ENCODE measurements at places on chromosomes 5 and 9.

- no peaks in the 10 kb centered on the region for H3K27me3 ChIP-seq
- peak overlapping the region; percentile 86 for H3K27ac ChIP-seq
- peaks cover 35% of the 10 kb centered on the region for H3K4me1 ChIP-seq
- no peak for DNase-seq
- H3K4me3 ChIP-seq, result peak overlapping the region; percentile 58
These were observed 9.1 kb upstream of the RFK start for GRCh38 chr9:76403352-76403751.

GRCh38 chr5:75275756-75276155, 39.1 kb upstream of the ANKRD31 start:
- H3K4me3 ChIP-seq, result no peak overlapping the region
- H3K27ac ChIP-seq, result no peak overlapping the region
- no peaks in the 10 kb centered on the region for H3K4me1 ChIP-seq
- DNase-seq, result no peak

GRCh38 chr5:96432216-96433065, 607 bp downstream of the PCSK1 start:
- H3K36me3 ChIP-seq, result no peaks in the 10 kb centered on the region
- H3K27me3 ChIP-seq, result peaks cover 70% of the 10 kb centered on the region
- peaks cover 23% of the 10 kb centered on the region for H3K4me1 ChIP-seq
- no peak overlapping the region for H3K27ac ChIP-seq

DNA sequence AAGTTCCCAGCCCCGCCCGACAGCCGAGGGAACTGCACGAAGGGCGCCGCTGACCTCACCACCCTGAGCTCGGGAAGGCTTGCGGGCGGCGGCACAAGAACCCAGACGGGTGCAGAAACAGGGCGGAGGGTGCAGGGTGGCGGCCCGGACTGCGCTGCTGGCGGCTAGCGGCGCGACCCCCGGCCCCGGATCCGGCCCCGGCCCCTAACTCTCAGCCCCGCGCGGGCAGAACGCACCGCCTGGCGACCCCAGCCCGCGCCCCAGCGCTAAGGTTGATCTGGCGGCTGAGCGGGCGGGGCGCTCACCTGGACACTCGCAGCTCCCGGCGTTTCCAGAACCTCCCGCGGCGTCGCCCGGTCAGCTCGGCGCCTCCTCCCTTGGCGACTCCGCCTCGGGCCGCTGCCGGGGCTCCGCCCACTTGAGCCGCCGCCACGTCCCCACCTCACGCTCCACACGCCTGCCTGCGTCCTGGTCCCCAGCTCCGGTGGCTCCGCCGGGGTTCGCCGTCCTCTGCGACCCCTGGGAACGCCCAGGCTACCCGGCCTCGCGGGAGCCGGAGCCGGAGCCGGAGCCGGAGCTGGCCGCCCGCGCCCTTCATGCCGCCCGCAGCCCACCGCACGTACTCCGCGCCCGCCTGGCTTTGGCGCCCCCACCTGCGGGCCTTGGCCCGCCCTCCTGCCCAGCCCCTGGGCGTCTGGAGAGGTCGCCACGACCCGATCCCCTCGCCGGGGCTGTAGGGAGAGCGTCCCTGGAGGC, at the start of gene P4HA2:
Gene P4HA2, minus strand, starts transcription at position 369 of the 756 bp plus-strand sequence. CDS start 9,227 bp downstream, outside the sequence.
- peaks cover 12% of the 10 kb centered on the region for H3K4me1 ChIP-seq
- no peak within 1 kb of the TSS for H3K27ac ChIP-seq
- peak; percentile 66 for DNase-seq
- H3K36me3 ChIP-seq, result no peaks in the 10 kb centered on the region
- H3K27me3 ChIP-seq, result peaks cover 49% of the 10 kb centered on the region
- H3K4me3 ChIP-seq, result peak within 1 kb of the TSS; percentile 49

GRCh38 chr5:115542086-115542485, 2.5 kb downstream of the FEM1C start:
- peak overlapping the region; percentile 99 for H3K27ac ChIP-seq
- H3K4me1 ChIP-seq, result peaks cover 64% of the 10 kb centered on the region
- no peaks in the 10 kb centered on the region for H3K27me3 ChIP-seq
- peak overlapping the region; percentile 96 for H3K4me3 ChIP-seq
- no peak for DNase-seq
- peaks cover 79% of the 10 kb centered on the region for H3K36me3 ChIP-seq

DNA sequence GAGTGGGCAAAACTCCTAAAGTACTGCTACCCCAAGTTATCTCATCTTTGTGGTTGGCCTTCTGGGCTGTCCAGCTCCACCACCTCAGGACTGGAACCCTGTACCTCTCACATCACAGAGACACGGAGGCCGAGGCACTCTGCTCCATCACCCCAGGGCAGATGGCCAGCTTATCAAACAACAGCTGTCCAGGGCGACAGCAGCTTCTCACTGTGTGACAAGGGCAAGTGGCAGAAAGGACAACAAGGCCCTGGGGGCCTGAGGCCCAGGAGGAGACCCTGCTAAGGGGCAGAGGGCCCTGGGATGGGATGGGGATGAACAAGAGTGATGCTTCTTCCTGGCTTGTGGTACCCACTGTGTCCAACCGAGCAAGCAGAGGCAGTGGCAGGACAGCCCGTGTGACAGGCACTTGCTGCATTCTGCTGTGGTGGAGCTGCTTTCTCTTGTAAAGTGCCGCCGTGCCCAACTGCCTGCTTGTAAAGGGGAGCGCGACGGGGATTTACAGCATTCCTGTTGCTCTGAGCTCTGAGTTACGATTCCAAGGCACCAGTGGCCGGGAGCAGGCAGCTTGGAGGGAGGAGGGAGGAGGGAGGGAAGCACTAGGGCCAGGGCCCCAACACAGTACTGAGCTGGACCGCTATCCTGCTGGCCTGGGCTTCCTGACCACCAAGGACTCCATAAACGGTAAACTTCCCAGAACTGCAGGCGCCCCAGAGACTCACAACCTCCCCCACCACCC, 71.2 kb downstream of the SHB start:
- H3K27ac ChIP-seq, result no peak overlapping the region
- no peak overlapping the region for H3K4me3 ChIP-seq
- peaks cover 22% of the 10 kb centered on the region for H3K4me1 ChIP-seq
- no peak for DNase-seq
- peaks cover 4% of the 10 kb centered on the region for H3K27me3 ChIP-seq

GRCh38 chr9:89358985-89359384, 40.7 kb downstream of the SECISBP2 start:
- H3K27me3 ChIP-seq, result no peaks in the 10 kb centered on the region
- H3K36me3 ChIP-seq, result peaks cover 95% of the 10 kb centered on the region
- no peak overlapping the region for H3K4me3 ChIP-seq
- no peak for DNase-seq
- H3K4me1 ChIP-seq, result peaks cover 20% of the 10 kb centered on the region
- H3K27ac ChIP-seq, result peak overlapping the region; percentile 85
